Activated T-cell treated with anti-CD3 and anti-CD28 coated beads, Interleukin-2, amount 50 U/mL, for 48 hours (primary cell): ENCODE measurements at places on chromosomes 12 and 14.

- no peak for DNase-seq
Measured at GRCh38 chr12:27530157-27530922, 6.3 kb downstream of the PPFIBP1 start.

GRCh38 chr12:41737423-41737822 is 407.3 kb downstream of the GXYLT1 start:
- DNase-seq = no peak

DNA sequence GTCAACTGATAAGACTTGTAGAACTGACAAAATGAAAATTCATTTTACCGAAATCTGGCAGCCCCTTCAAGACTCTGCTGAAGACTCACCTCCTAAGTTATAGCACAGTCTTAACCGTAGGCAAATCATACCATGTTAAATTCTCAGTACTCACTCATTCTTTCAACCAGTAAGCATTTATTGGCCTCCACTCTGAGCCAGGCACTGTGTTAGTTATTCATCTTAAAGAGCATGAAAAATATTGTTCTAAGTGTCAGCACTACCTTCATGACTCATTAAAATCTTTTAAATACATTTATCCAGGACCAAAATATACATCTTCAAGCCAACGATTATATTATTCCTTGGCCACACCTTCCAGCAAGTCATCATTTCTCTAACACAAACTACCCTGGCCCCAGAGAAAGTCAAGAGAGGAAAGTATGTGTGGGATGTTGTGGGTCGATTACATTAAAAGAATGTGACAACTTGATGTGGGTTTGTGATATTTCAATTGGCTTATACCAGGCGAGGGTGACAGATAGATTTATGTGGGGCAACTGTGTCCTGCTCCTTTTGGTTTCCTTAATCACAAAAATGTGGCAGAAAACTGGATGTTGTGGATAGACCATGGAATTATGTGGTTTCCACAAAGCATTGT is 55.0 kb downstream of the TMEM30B start:
- DNase-seq = no peak

- DNase-seq = no peak
Measured at GRCh38 chr14:88934351-88934806, 109.9 kb downstream of the TTC8 start.

GRCh38 chr12:109730306-109731145 is 16.9 kb downstream of the FAM222A start:
- no peak for DNase-seq

GRCh38 chr14:62030387-62030786 is 268.2 kb downstream of the SNAPC1 start:
- no peak for DNase-seq

DNA sequence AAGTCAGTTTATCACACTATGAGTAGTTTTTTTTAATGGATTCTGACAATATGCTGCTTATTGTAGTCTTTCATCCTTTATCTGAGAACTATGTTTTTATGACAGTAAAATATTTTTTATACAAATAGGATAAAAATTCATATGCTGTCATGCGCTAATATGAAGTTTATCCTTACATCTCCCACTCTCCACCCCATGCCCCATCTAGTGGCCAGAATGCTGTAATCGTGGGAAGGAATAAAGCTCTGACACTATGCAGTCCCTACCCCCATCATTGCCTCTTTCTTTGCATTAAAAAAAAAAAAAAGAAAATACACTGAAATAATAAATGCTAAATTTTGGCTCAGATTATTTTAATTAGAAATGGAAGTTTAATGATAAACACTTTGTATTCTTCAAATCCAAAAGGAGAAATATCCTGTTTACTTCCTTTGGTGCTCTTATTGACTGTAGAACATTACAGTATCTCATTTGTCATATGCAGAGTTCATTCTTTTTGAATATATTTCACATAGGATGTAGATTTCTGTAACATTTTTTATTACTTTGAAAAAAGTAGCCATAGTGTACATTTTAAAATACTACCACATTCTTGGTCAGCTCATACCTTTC is 145.9 kb upstream of the SLCO1C1 start:
- DNase-seq = no peak

- DNase-seq = no peak
Measured at GRCh38 chr12:9506746-9507145, 101.0 kb downstream of the KLRB1 start.
